ENCODE measurements at places on chromosomes 16 and 17. TPM values are rescaled to one million over a fixed set of nuclear protein-coding genes. Genes with fewer than 3 reads are reported as not detected.

GRCh38 chr17:40602445-40603443 is 37.5 kb upstream of the CCR7 start:
- no peak overlapping the region for H3K4me3 ChIP-seq
- no peak for DNase-seq
- no peak overlapping the region for H3K27ac ChIP-seq
- H3K27me3 ChIP-seq, result no peaks in the 10 kb centered on the region
- no peaks in the 10 kb centered on the region for H3K36me3 ChIP-seq
- peaks cover 20% of the 10 kb centered on the region for H3K4me1 ChIP-seq

DNA sequence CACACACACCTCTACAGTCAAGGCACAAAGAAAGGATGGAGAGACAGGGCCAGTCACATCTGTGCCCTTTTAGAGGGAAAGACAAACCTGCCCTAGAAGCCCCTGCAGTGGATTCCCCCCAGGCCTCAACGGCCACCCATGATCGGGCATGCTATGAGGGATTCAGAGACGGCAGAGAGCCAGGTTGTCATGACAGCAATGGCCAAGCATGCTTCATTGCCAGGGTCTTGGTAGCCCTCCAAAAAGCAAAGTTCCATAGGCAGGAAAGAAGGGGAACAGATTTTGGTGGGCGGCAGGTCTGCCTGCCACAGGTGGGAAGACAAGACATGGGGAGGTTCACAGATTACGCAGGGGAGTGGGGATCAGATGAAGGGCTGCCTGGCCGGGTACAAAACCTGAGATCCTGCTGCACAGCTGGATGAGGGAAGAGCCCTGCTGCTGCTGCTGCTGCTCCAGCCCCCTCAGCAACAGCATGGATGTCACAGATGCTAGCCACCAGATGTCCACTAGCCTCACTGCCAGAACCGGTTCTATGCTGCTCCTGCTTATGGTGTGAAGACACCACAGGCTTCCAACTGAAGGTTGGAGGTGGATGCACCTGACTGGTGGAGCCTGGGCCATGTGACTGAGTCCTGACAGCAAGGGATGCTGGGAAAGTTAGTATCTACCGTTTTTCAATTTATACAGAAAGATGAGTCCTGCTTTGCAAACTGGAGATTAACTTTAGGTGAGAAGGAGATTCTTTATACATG is 17.8 kb downstream of the ACTG1 start:
- H3K4me1 ChIP-seq, result peaks cover 8% of the 10 kb centered on the region
- DNase-seq, result no peak
- no peak overlapping the region for H3K4me3 ChIP-seq
- H3K27ac ChIP-seq, result no peak overlapping the region
- no peaks in the 10 kb centered on the region for H3K36me3 ChIP-seq

- H3K27me3 ChIP-seq, result peaks cover 25% of the 10 kb centered on the region
- H3K4me1 ChIP-seq, result peaks cover 45% of the 10 kb centered on the region
- H3K36me3 ChIP-seq, result no peaks in the 10 kb centered on the region
- no peak overlapping the region for H3K27ac ChIP-seq
- no peak for DNase-seq
Measured at GRCh38 chr17:7017827-7018200, 5.0 kb upstream of the BCL6B start.

GRCh38 chr16:79748629-79749028 is 148.1 kb upstream of the MAF start:
- H3K4me3 ChIP-seq, result no peak overlapping the region
- H3K4me1 ChIP-seq, result peaks cover 10% of the 10 kb centered on the region
- peaks cover 3% of the 10 kb centered on the region for H3K27me3 ChIP-seq
- H3K36me3 ChIP-seq, result no peaks in the 10 kb centered on the region

DNA sequence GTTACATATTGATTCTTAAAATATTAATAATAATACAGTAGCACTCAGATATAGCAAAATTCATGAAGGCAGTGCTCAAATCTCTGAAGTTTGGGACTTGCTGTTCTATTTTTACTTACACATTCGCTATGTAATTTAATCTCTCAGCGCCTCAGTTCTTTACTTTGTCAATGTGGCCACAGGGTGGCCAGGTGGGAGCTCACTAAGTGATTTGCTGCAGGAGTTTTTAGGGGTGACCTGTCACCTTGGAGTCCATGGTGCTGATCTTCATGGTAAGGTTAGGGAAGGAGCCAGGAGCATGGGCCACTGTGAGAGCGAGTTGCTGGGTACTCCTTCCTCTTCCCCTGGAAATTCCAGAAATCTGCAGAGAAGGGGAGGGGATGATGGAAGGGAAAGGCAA is 28.1 kb downstream of the VWA3A start:
- no peak overlapping the region for H3K4me3 ChIP-seq
- H3K27ac ChIP-seq, result no peak overlapping the region
- no peaks in the 10 kb centered on the region for H3K4me1 ChIP-seq
- DNase-seq, result no peak

- no peak overlapping the region for H3K4me3 ChIP-seq
- H3K27ac ChIP-seq, result no peak overlapping the region
- H3K36me3 ChIP-seq, result no peaks in the 10 kb centered on the region
- peaks cover 7% of the 10 kb centered on the region for H3K27me3 ChIP-seq
Measured at GRCh38 chr16:1117176-1117900, 21.3 kb upstream of the C1QTNF8 start.

DNA sequence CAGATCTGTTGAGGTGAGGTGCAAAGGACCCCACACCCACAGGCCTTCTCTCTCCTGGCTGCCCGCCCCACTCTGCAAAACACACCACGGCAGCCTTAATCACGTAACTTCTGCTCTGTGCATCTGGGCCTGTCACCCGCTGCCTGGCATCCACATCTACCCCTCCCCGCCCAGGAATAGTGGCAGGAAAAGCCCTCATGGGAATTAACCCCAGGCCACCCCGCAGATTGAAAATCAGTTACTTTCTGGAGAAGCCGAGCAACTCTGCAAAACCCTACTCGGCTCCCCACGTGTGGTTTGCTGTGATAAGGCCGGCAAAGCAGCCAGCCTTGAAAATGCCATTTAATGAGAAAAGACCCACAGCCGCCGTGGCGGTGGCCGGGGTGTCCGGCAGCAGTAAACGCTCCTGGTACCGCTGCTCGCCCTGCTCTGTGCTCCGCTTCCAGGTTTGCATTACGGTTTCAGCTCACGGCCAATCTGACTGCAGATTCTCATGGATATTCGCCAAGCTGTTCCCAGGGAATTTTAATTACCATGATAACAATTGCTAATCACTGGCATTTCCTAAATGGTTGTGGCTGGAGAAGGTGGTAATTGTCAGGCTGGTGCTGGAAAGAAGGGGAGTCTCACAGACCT is 78.0 kb upstream of the DOC2B start:
- no peak overlapping the region for H3K4me3 ChIP-seq
- DNase-seq, result no peak
- H3K4me1 ChIP-seq, result peaks cover 8% of the 10 kb centered on the region
- peaks cover 40% of the 10 kb centered on the region for H3K27me3 ChIP-seq
- no peak overlapping the region for H3K27ac ChIP-seq

- DNase-seq, result no peak
- no peak overlapping the region for H3K27ac ChIP-seq
- no peak overlapping the region for H3K4me3 ChIP-seq
- no peaks in the 10 kb centered on the region for H3K36me3 ChIP-seq
- peaks cover 61% of the 10 kb centered on the region for H3K27me3 ChIP-seq
- peaks cover 6% of the 10 kb centered on the region for H3K4me1 ChIP-seq
Measured at GRCh38 chr17:21451975-21452374, 75.8 kb downstream of the KCNJ12 start.

DNA sequence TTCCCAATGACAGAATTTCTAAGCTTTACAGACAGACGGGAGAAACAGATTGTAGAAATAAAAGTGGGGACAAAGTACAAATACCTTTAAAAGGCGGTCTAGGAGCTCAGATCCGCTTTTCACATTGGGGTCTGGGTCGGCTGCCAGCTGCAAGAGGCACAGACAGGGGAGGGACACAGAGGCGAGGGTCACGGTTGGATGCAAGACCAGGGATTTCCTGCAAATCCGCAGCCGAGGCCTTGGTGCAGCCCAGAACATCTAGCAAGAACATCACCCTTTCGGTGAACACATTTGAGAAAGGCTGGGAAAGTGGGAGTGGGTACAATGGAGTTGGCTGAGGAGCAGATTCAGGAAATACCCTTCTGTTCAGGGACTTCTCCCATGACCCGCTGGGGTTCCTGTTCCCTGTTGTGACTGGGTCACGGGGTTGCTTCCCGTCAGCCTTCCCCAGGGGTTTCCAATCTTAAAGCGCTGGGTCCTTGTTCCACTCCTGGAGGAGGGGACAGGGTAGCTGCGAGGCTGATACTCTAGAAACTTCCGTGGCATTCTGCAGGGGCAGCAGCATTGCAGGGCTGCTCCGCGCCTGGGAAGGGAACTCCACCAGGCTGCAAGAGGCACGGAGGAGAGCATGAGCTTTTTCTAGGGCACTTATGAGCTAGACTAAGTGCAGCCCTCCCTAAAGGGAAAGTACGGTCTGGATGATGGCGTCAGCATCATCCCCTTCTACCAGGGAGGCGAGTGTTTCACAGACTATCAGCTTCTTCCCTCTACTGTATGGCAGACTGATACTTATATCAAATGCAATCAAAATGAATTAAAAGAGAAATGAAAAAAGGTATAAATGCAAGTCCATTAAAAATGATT is 16.0 kb downstream of the VAC14 start:
- H3K27ac ChIP-seq, result no peak overlapping the region
- H3K4me3 ChIP-seq, result no peak overlapping the region
- H3K36me3 ChIP-seq, result peaks cover 34% of the 10 kb centered on the region

DNA sequence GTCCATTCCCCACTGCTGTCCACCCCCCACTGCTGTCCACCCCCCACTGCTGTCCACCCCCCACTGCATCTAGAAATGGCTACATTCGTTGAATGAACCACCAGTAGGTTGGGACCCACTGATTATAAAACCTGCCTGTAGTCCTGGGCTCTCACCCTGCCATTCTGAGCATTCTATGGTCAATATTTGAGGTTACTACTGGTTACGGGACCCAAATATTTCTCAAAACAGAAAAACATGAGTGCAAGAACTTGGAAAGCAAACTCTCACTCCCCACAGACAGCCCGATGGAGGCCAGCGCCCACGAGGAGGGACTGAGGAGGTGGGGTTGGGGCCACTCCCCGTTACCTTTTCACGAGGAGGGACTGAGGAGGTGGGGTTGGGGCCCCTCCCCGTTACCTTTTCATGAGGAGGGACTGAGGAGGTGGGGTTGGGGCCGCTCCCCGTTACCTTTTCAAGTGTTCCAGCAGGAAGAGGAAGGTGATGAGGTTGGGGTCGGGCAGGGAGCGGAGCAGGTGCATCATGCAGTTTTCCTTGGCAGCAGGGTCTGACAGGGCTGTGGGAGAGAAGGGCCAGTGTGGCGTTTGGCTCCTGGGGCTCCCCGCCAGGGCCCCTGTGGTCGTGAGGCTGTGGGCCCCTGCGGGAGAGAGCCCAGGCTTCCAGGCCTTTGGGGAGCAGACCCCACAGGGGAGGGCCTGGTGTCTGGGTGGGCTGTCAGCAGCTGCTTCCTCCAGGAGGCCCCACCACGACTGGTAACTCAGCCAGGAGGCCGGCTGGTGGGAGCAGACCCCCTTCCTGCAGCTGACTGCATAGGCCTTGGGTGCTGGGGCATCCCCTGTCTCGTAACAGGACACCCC is 12.5 kb downstream of the TIMM22 start:
- H3K27me3 ChIP-seq, result no peaks in the 10 kb centered on the region
- peaks cover 8% of the 10 kb centered on the region for H3K36me3 ChIP-seq
- DNase-seq, result no peak
- peaks cover 2% of the 10 kb centered on the region for H3K4me1 ChIP-seq
- H3K4me3 ChIP-seq, result no peak overlapping the region
- H3K27ac ChIP-seq, result no peak overlapping the region

DNA sequence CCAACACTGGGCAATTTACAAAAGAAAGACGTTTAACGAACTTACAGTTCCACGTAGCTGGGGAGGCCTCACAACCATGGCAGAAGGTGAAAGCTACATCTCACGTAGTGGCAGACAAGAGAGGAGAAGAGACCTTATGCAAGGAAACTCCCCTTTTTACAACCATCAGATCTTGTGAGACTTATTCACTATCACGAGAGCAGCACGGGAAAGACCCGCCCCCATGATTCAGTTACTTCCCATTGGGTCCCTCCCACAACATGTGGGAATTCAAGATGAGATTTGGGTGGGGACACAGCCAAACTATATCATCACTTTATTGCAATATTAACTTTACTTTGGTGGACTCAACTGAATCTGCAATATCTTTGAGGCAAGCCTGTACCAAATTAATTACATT is 11.9 kb upstream of the ENGASE start:
- no peaks in the 10 kb centered on the region for H3K4me1 ChIP-seq
- H3K27ac ChIP-seq, result no peak overlapping the region
- H3K36me3 ChIP-seq, result no peaks in the 10 kb centered on the region
- peaks cover 4% of the 10 kb centered on the region for H3K27me3 ChIP-seq

DNA sequence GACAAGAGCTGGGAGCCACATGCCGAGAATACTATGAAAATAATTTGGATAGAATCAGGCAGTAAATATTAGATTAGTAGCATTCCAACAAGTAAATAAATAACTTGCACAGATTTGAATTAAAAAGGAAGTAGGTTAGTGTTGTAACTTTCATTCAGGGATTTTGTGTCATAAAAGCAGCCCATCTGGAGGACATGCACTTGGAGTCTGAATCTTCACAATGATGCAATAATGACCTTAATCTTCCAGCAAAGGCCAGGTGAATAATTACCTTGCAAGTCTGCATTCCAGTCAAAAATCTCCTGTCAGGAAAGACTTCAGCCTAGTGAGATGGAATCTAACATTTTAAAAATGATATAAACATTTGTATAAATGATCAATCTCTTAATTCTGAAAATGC is 518.1 kb downstream of the KCNJ2 start:
- peaks cover 13% of the 10 kb centered on the region for H3K4me1 ChIP-seq
- H3K36me3 ChIP-seq, result no peaks in the 10 kb centered on the region
- H3K27me3 ChIP-seq, result no peaks in the 10 kb centered on the region

- peaks cover 37% of the 10 kb centered on the region for H3K27me3 ChIP-seq
- H3K27ac ChIP-seq, result no peak overlapping the region
- no peak for DNase-seq
- H3K4me3 ChIP-seq, result no peak overlapping the region
- no peaks in the 10 kb centered on the region for H3K36me3 ChIP-seq
Measured at GRCh38 chr16:49181791-49182518, 99.7 kb downstream of the CBLN1 start.

GRCh38 chr16:90083139-90083538 is 6.0 kb upstream of the PRDM7 start:
- peaks cover 36% of the 10 kb centered on the region for H3K27me3 ChIP-seq
- H3K36me3 ChIP-seq, result no peaks in the 10 kb centered on the region
- H3K4me3 ChIP-seq, result peak overlapping the region; percentile 71

- peaks cover 27% of the 10 kb centered on the region for H3K27me3 ChIP-seq
- no peak for DNase-seq
Measured at GRCh38 chr16:9300252-9300651, 208.8 kb downstream of the HAPSTR1 start.

GRCh38 chr16:27700304-27700995 is 150.5 kb downstream of the KATNIP start:
- no peak for DNase-seq
- H3K4me3 ChIP-seq, result no peak overlapping the region
- no peak overlapping the region for H3K27ac ChIP-seq
- peaks cover 7% of the 10 kb centered on the region for H3K36me3 ChIP-seq

KRTAP3-2 gene
- total RNA-seq, result not detected

CMTM2 gene
- total RNA-seq, result 0.51 TPM

STRADA gene
- total RNA-seq, result 62.9 TPM

TBC1D3H gene
- total RNA-seq, result not detected

WFDC1 gene
- 3.0 TPM for total RNA-seq

CYB561 gene
- 20.4 TPM for total RNA-seq

KRTAP4-3 gene
- not detected for total RNA-seq

All from mesothelial cell of epicardium (in vitro differentiated cells).